ENCODE measurements at places on chromosomes 2 and 18. TPM values are rescaled to one million over a fixed set of nuclear protein-coding genes. Genes with fewer than 3 reads are reported as not detected.

LOXHD1 gene
- total RNA-seq = not detected

FNDC4 gene
- total RNA-seq = 0.16 TPM

ARHGAP15 gene
- 271 TPM for total RNA-seq

- DNase-seq = no peak
Measured at GRCh38 chr2:202909394-202910192, 1.9 kb downstream of the WDR12 start.

Measured in T-cell (primary cell).